ENCODE measurements at places on chromosomes 3 and 15.

GRCh38 chr15:27234593-27234992, 263.6 kb downstream of the GABRG3 start:
- no peak for DNase-seq

DNA sequence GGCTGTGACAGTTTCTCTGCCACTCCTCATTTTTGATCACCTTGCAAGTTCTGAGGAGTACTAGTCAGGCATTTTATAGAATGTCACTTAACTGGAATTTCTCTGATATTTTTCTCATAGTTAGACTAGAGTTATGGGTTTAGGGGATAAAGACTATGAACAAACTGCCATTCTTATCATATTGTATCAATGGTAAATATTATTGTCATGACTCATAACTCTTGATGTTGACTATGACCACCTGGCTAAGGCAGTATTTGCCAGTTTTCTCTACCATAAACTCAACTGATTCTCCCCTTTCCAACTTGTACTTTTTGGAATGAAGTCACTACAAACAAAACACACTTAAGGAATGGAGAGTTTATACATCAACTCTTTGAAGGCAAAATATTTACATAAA, 22.7 kb upstream of the OR5K1 start:
- no peak for DNase-seq

GRCh38 chr3:42051384-42052131, 39.6 kb upstream of the TRAK1 start:
- DNase-seq = no peak

- no peak for DNase-seq
Measured at GRCh38 chr3:152595975-152596821, 238.7 kb upstream of the P2RY1 start.

- DNase-seq = no peak
Measured at GRCh38 chr3:122353215-122353614, 28.2 kb downstream of the CSTA start.

- DNase-seq = no peak
Measured at GRCh38 chr15:99402014-99402729, 150.9 kb downstream of the LRRC28 start.

DNA sequence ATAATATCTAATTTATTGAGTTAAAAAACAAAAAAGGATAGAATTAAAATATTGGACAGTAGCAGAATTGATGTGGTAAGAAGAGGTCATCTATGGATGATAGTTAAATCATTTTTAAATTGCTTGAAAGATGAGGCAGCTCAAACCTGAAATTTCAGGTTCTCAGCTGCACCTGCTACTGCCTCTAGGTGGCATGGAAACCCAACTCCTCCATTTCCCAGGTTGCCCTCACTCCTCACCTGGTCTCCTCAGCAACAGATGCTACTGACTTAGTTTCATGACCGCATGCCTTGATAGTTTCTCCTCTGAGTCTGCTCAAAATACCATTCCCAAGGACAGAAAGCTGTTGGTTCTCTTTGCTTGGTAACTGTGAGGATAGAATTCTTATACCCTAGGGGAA, 148.1 kb downstream of the ABHD5 start:
- no peak for DNase-seq

GRCh38 chr3:187400756-187401155, 32.6 kb downstream of the RTP4 start:
- no peak for DNase-seq

DNA sequence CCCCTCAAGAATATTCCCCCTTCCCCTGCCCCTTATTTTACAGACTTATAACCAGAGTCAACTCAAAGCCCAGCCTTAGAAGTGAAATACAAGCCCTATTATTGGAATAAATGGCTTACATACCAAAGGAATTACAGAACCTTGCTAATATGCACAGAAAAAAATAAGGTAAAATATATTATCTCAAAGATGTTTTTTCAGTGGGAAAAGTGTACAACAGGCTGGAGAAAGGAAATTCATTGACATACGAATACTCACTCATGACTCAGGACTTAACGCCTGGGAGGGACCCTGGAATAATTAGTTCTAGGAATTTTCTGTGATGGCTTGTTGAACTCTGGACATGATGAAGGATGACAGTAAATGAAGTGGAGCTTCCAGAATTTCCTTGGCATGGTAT, 27.0 kb downstream of the ARL14 start:
- DNase-seq = no peak

- no peak for DNase-seq
Measured at GRCh38 chr15:50747523-50747922, 18.0 kb downstream of the SPPL2A start.

DNA sequence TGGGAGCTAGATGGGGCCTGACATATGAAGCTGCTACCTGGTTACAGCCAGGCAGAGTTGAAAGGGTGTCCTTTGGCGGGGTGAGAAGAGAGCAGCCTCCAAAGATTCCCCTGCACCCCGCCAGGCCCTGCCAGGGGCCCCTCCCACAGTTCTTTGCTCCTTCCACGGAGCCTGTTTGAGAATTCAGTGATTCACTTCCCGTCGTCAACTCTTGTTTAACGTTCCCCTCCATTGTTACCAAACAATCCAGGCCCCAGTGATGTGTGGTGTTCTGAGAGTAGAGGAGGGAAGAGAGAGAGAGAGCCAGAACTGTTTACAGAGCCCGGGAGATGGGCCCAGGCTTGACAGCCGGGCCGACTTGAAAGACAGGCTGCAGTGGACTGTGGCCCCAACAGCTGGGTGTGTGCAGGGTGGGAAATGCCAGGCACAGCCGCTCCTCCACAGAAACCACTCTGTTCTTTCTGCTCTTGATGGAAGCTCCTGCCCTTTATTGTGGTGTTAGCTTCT, 81.5 kb downstream of the SMAD3 start:
- no peak for DNase-seq

DNA sequence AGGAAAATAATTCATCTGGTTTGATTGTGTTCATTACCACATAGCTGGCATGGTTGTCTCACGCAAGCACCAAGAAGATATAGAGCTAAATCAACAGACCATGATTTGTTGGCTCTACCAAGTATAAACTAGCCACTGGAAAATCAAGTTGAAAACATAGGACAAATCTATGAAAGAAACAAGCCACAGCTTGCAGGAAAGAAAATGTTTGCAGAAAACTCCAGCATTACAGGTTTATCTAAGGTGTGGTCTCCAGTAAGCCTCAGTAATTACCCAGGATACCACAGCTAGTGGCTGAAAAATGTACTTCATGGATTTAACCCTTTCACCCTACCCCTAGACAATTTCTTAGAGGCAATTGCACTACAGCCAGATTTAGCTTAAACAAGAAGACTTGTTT, 340.6 kb downstream of the SOX2 start:
- no peak for DNase-seq

- no peak for DNase-seq
Measured at GRCh38 chr15:57334257-57334656, 42.0 kb upstream of the CGNL1 start.

DNA sequence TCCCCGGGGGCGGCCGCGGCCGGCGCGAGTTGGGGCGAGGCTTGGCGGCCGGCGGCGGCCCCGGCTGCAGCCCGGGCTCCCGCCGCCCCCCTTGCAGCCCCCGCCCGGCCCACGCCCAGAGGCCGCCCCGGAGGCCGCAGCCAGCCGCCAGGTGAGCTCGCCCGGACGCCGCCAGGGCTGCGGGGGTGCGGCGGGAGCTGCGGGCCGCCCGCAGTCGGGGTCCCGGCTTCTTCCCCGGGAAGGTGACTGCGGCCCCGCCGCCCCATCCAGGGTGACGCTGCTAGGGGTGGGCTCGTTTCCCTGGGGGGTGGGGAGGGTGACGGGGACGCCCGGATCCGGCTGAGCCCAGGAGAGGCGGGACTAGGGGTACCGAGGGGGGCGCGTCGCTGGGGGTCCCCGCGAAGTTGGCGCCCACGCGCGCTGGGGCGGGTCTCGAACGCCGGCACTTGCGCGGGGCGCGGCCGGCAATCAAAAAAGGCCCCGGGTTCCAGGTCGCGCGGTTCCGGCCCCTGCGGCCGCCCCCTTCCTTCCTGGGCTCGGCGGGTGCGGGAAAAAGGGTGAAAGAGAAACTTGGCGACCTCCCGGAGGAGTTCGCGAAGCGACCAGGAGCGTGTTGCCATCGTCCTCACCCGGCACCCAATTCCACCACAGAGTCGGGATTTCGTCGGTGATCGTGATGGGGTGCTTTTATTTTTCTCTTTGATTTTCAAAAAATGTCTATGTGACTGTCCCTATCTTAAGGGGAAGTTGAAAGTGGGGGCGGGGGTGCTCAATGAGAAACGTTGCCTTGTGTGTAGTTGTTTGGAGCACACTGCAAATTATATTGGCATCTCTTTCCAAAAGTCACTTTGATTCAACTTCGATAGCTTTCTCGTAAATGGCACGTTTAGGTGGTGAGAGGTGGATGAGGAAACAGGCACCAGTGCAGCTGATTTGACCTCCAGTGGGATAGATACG, 619 bp downstream of the ATXN7 start:
- peak; percentile 33 for DNase-seq

DNA sequence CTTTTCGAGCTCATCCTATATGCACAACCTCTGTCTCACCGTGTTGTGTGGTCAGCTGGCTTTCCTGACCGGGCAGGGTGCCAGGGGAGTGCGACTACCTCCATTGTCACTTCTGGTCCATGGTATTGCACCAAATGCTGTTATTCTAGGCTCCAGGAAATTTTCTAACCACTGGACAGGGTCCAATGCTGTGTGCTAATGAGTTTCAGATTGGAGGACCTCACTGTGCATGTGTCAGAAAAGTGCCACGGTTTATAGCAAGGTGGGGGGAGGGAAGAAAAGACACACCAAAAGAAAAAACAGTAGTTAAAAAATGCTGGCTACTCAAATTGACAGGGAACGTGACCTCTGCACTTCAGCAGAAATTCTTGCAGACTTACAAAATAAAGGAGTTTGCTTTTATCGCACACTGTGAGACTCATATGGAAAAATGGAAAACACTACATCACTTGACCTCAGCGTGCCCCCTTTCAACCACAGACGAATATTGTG, 480.1 kb downstream of the FOXP1 start:
- DNase-seq = no peak

- DNase-seq = no peak
Measured at GRCh38 chr3:112814266-112814665, 32.4 kb downstream of the CD200R1L start.
